ENCODE measurements at places on chromosomes 13 and 19. TPM values are rescaled to one million over a fixed set of nuclear protein-coding genes. Genes with fewer than 3 reads are reported as not detected.

Gene NCAN
- 0.03 TPM for total RNA-seq

Gene WDR88
- 0.16 TPM for total RNA-seq

Gene DNMT1
- total RNA-seq, result 66.6 TPM

Gene TPGS1
- 15.7 TPM for total RNA-seq

Gene BCL3
- total RNA-seq, result 88.4 TPM

Gene SLC25A41
- total RNA-seq, result 0.20 TPM

Gene CEACAM16
- not detected for total RNA-seq

Gene ZNF497
- 1.5 TPM for total RNA-seq

Gene AXL
- total RNA-seq, result 161 TPM

Gene MBD3
- total RNA-seq, result 46.9 TPM

Gene S1PR5
- 2.7 TPM for total RNA-seq

Gene SYT3
- 0.55 TPM for total RNA-seq
